ENCODE measurements at places on chromosomes 6 and 20.

DNA sequence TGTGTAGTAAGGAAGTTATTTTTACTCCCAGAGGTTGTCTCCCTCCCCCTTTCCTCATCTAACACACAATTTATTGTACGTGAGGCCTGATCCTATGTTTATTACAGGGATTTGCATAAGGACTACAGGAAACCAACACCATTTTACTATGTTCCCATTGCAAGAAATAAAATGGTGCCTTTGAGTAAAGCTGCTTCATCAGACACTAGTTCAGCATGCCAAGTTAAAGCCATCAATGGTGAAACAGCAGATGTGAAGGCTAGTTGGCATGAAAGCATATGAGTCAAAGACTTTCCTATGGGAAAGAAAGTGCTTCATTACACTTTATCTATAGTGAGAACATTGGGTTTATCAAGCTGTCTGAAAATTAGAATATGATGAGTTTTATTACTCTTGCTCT is 543.0 kb downstream of the GRIK2 start:
- no peak for DNase-seq

DNA sequence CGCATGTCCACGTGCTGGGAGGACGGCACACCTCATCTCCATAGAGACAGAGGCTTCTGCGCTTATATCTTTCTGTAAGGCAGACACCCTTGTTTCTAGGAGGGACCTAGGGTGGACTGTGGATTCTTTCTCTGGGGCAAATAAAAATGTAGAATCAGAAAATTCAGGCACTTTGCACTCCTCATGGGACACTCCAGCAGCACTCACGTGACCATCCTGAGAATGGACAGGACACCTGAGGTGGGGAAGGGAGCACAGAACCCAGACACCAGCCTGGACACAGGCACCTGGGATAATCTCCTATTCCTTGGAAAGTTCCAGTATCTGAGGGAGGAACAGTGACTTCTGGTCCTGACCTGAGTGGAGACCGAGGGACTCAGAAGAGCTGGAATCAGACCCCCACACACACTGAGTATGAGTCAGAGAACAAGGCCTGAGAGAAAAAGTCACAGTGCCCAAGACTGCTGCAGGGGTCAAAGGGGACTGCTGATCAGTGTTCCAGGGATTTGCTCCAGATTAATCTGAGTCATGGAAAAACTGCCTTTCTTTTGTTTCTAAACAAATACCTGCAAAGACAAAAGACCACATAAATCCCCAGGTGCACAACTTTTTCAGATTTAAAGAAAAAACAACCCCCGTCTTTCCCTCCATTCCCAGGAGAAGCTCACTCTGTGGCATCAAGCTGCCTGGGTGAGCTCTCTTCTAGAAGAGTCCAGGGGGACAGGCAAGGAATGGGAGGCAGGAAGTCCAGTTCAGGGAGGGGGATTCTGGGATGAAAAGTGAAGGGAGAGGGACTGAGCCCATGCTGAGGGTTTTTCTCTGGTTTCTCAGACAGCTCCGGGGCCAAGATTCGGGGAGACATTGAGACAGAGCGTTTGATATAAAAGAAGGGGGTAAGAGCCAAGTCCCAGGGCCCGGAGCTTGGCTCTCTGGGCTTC is 35.6 kb upstream of the MICB start:
- DNase-seq = no peak

DNA sequence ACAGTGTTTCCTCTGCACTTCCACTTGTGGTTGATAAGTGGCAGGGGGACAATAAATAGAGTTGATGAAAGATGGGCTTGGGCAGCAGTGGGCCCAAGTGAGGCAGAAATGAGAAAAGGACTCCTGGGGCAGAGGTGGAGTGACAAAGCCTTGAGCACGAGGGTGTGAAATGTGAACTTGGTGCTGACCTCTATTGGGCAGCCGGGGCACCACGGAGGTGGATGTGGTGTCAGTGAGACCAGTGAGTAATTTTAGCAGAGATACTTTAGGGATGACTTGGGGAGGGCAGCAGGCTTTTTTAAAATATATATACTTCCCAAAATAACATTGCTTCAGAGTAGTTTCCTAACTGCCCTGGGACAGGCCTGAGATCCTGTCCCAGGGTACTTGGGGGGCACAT is 30.6 kb upstream of the MYLK2 start:
- DNase-seq = no peak

GRCh38 chr20:12837646-12838045 is 171.1 kb upstream of the SPTLC3 start:
- DNase-seq = no peak

- no peak for DNase-seq
These were observed 84.5 kb upstream of the MCHR2 start for GRCh38 chr6:100078509-100078908.

DNA sequence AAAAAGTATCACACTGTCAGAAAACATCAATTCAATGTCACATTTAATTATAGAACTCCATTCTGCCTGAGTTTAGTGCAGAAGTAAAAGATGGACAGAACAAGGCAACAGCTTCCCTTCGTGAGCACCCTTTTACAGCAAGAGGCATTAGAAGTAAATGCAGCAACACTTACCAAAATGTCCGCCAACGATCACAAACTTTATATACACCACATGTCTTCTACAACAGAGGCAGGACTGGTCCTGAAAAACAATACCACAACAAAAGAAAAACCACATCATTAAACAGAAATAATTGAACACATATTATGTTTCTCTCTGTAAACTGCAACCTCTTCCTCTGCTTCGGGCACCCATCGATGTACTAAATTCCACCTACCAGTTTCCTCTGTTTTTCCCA is 92.9 kb downstream of the FYN start:
- no peak for DNase-seq

GRCh38 chr6:88445188-88445965 is 279.2 kb upstream of the CNR1 start:
- DNase-seq = no peak

GRCh38 chr6:122798099-122798641 is 9.1 kb downstream of the SMPDL3A start:
- DNase-seq = peak; percentile 36

DNA sequence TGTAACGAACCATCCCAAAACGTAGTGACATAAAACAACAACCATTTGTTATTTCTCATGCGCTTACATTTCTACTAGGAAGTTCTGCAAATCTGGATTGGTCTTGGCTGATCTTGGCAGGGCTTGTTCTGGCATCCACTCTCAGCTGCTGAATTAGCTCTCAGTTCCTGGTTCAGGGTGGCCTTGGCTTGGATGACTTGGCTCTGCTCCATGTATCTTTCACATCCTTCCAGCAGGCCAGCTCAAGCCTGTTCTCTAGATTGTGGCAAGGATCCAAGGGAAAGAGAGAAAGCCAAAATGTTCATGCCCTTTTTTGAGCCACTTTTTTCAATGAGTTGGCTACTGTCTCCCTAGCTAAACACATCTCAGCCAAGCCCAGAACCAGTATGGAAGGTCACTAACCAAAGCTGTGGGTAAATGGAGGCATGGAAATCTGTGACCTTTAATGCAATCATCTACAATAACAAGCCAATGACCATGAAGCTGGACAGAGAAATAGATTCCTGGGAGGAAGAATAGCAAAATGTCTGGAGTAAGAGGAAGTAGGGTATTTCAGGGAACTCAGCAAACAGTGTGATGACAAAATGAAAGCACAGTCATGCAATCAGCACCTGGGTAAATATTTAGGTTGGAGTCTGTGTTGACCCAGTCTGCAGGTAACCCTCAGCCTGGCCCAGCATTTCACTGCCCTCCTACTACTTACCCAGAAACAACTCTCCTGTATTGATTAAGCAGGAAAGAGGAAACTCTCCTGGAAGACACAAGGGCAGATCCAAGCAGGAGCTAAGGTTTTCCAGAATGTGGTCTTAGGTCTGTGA is 32.7 kb upstream of the SNAP25 start:
- no peak for DNase-seq

- DNase-seq = no peak
These were observed 20.6 kb upstream of the RIMS4 start for GRCh38 chr20:44830995-44831394.

GRCh38 chr20:58610811-58611210 is 40.3 kb upstream of the STX16 start:
- DNase-seq = no peak

GRCh38 chr20:9200196-9200595 is 131.3 kb downstream of the PLCB4 start:
- no peak for DNase-seq

GRCh38 chr6:31336896-31337496 is 20.0 kb downstream of the HLA-B start:
- no peak for DNase-seq

DNA sequence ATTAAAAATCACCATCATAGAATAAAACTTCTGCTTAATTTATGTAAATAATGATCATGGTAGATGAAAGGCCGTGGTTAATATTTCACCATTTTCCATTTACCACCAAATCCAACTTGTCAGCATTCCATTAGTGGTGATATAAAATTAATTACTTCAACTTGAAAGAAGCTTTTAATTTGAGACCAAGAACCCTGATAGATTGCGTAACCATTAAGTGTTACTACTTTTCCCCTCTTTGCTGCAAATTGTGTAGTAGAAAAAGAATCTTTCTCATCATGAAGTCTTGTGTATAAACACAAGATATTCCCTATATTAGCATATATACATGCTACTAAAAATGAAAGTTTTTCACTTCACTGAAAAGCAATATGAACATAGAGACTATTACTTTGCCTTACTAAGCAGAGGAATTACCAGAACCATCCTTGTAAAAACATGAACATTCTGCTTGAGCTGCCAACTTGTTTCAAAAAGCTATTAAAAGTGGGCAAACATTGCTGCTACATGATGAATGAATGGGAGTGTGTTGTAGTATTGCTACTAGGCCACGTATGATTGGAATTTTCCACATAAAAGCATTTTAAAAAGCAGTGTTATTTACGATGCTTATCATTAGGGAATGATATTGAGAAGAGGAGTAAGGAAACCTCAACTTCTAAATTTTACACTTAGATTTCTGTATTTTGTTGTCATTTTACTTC is 35.0 kb downstream of the STX11 start:
- DNase-seq = no peak

DNA sequence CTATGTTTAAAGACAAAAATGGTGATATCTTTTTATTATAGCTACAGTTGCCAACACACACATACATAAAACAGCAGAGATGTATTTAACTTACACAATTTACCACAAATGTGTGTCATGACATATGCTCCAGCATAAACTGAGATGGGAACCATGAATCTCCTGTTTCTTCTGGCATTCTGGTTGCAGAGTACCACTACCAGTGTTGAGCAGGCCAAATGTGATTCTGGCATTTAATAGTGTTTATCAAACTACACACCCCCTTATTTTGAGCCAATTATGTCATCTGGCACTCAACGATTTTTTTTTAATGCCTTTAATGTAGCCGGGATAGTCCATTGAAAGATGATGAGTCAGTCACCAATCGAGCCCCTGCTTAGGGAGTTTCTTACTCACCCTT is 59.0 kb upstream of the TPD52L1 start:
- DNase-seq = no peak
